ENCODE measurements at places on chromosomes 2 and 18.
A peak's percentile ranks its signal among the peaks of the same experiment; 100 is the strongest.

- peak; percentile 50 for DNase-seq
Observed at GRCh38 chr2:175690113-175690837, 311.8 kb downstream of the LNPK start.

- no peak for DNase-seq
Observed at GRCh38 chr2:44515416-44515815, 153.7 kb downstream of the CAMKMT start.

DNA sequence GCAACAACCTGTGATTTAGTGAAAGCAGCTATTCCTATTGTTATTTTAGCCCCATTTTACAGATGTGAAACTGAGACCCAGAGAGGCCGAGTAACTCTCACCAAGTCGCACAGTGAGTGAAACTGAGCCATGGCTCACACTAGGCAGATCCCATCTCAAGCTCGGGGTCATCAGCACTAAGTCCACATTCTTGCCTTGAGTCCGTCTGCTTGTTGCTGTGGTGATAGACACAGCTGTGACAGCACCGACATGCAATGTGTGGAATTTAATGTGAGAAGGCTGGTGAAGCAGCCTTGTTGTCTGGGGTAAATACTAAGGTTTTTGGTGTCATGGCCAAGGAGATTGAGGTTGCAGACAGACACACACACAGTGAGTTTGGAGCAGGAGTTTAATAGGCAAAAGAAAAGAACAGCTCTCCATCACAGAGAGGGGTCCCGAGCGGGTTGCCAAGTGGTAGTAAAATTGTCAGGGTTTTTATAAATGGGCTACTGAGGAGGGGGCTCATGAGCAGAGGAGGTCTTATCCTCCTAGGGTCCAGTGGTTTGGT lies 40.2 kb upstream of the GMCL1 start:
- no peak for DNase-seq

GRCh38 chr18:31976242-31976641 lies 33.3 kb upstream of the TRAPPC8 start:
- no peak for DNase-seq

- DNase-seq, result no peak
Observed at GRCh38 chr2:230843132-230843531, 21.6 kb upstream of the ITM2C start.

DNA sequence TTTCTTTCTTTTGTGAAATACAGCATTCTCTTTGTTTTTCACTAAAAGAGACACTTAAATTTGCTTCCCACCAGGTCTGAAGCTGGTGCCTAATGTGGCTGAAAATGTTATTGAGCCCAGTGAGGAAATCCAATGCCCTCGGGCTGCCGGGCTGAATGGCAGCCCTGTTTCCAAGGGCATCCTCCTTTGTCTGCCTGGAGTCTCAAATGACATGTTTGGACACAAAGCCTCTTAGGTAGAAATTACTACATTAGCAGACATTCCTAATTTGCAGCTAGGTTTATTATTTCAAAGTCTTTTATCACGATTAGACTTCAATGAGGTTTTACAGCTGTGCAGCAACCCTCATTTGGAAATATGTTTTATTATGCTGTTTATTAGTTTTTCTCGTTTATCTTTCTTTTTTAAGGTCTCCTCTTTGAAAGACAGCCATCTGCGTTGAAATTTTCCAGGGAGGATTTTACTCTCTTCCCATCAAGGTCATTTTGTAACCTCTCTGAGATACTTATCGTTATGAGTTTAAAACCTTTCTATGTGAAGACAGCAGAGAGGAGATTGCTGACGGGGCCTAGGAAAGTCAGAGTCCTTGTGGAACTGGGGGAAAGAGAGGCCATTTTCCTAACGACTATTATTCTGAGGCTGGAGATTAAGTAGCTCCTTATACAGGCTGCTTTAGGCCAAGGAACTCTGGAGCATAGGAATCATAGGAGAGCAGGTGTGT lies 59.0 kb upstream of the ZNF532 start:
- DNase-seq, result no peak

DNA sequence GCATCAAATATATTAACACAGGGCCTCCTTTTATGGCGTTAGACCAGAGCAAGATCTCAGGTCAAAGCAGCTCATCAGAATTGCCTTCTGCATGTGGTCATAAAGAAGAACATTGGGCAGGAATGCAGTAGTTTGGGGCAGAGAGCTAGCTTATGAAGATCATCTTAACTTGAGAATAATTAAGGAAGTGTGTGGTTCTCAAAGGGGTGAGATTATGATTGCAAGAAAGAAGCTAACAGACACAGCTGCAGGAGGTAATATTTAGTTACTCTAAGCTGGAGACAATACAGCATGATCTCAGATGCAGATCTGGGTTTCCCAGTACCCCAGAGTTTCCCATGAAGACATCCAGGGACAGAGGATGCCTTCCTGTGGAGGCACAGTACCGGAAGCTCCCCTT lies 91.6 kb downstream of the TTC27 start:
- DNase-seq, result no peak

- no peak for DNase-seq
Observed at GRCh38 chr18:2921778-2922177, 75.0 kb downstream of the EMILIN2 start.

DNA sequence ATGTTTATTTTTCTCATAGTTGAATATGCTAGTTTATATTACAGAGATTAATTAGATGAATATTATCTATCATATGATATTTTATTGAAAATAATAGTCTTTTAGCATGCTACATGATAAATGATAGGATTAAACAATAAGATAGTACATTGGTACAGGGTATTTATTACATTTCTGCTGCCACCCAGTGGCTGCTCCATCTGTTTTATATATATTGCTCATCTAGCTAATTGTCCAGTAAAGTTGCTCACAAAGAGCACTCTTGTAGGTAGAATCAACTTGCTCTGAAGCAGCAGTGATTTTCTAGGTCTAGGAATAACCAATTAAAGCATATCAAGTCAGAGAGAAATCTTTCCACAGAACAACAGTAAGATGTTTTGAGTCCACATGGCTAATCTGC lies 183.3 kb downstream of the ASXL3 start:
- DNase-seq, result peak; percentile 18

GRCh38 chr18:56575819-56576663 lies 62.4 kb downstream of the TXNL1 start:
- DNase-seq, result peak; percentile 25
